ENCODE measurements at places on chromosomes 13 and 19.

- no peak for DNase-seq
These were observed 288.2 kb downstream of the COG6 start for GRCh38 chr13:39943711-39944110.

GRCh38 chr13:51317262-51317661, 22.2 kb upstream of the SERPINE3 start:
- DNase-seq, result no peak

DNA sequence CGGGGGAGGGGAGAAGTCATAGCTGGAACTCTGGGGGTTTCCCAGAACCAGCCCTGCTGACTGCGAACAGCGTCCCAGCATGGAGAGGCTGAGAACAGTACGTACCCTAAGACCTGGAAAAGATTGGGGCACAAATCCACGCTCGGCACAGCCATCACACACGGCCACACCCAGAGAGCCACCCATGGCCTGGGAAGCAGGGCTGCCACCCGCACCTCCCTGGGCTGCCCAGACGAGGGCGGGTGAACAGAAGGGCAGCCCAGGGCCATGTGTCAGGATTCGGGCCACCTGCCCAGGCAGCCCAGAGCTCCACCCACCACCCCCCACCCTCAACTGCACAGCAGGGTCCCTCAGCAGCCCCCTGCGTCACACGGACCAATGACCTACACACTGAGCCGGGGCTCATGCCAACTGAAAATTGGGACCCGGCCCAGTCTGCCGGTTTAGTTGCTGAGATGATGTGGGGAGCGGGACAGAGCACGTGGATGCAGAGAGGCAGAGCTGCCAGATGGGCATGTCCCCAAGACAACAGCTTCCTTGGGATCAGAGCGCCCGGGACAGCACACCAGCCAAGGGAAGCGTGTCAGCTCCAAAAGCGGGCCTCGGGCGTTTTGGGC, 8.5 kb downstream of the UBXN6 start:
- DNase-seq, result peak; percentile 53

DNA sequence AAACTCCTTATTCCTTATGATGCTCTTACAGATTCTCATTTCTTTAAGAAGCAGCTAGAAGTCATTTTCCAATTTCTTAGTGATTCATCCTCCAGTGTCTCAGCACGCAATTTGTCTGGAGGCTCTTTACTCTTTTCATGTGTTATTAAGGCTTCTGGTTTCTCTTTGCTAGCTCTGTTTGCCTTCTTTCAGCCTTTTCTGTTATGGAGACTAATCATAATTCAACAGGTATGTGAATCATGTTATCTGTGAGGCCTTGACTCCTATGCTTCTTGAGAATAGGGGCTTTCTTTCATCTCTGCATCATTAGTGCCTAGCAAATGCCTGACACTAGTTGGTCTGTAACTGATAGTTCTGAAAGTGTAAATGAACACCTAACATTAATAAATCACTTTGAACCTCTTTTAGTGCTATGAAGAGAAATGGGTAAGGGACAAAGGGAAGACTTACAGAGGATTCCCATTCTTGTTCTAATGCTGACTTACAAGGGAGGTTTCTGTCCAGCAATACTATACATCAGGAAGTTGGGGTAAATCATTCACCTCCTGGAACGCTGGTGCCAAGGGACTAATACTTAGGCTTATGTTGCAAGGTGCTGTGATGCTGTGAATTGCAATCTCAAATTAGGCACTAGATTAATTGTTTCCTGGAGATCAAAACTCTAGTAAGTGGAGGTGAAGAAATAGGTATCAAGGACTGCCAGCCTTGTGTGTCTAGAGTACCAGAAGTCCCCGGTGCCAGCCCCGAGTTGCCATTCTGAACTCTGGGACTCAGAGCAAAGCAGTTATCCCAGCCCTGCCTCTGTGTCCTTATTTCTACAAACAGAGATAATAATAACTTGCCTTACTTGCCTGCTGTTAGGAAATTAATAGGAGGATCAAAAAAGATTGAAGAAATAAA, 265.6 kb downstream of the DCLK1 start:
- DNase-seq, result no peak

DNA sequence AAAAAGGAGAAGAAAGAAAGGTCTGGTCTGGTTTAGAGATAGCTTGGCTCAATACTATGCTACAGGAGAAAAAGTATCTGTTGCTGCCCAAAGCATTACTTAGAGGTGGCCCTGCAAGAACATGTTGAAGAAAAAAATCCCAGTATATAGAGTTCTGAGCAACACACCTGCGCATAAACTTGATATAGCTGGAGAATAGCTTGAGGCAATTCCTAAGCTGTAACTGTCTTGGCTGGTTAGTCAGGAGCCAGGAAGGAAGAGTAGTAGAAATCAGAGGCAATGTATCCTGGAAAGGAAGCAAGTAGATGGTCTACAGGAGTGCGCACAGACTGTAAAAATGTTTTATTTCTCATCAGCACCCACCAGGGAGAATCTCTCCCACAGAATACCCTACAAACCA, 209.7 kb downstream of the SLITRK1 start:
- no peak for DNase-seq

- DNase-seq, result no peak
These were observed at the start of gene KLK15 for GRCh38 chr19:50833117-50833801. Gene KLK15, minus strand, starts transcription at chr19:50833574. Its CDS starts 2,082 bp downstream, at chr19:50831492.
